Sigmoid colon (tissue), 7 donors: ENCODE measurements at places on chromosomes 5 and 9. TPM values are rescaled to one million over a fixed set of nuclear protein-coding genes. Genes with fewer than 3 reads are reported as not detected.

DNA sequence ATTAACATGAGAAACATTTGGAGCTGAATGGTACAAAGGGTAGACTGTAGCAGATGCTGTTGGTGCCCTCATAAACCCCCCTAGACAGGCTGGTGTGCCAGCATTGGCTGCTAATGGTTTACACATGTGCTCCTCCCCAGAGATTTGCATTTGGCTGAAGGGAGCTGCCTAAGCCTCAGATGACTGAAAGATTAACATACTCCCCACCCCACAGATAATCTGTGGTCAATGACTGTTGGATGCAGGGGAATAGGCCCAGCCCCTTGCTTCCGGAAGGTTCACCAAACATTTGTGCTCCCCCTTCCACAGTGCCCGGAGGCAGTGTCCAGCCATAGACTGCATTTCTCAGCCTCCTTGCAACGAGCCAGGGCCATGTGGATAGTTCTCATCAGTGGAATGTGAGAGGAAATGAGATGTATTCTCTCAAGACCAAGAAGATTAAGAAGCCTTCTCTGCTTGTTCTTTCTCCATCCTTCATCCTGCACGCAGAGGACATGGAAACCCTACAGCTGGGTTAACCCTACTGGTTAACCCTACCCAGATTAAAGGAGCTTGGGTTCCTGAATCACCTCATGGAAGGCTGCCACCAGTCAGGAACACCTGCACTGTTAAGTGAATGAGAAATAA is 79.6 kb downstream of the PHAX start:
- DNase-seq: no peak

The C9 gene
- 0.06 TPM for polyA plus RNA-seq

GRCh38 chr5:83518319-83519061 is 46.9 kb downstream of the VCAN start:
- DNase-seq: no peak

The IL33 gene
- polyA plus RNA-seq: 14.6 TPM

- no peak for DNase-seq
Observed at GRCh38 chr5:181234455-181235306, 9.0 kb downstream of the RACK1 start.

- DNase-seq: no peak
Observed at GRCh38 chr5:133393776-133394476, 218.4 kb downstream of the FSTL4 start.

DNA sequence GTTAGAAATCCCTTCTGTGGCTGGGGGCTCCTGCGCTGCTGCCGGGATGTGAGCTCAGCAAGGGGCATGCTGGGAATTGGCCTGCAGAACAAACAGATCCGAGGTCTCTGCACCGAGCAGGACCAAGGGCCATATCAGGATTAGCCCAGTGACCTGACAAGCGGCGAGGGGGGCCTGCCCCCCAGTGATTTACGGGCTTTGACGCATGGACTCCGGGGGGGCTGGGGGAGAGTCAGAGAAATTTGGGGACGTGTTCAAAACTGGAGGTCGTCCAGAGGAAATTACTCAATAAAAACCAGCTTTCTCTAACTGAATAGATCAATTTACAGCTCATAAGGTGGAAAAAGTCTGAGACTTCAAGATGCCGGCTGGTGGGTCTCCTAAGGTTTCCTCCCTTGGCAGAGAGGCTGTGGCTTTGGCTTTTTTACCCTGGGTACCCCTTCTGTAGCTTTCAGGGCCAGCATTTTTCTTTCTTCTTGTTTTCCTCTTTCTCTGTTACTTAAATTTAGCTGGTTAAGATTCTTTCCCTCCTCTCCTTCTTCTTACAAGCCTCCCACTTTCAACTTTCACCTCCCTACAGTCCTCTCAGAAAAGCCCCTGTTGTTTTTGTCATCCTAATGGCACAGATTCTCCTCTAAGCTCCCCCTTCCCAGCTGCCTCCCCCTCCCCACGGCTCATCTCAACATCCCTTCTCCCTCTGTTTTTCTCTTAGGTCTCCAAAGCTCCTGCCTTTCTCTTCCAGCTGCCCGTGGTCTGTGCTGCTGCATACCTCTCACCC is 551.0 kb downstream of the CCDC171 start:
- DNase-seq: peak; percentile 73
